ENCODE measurements at places on chromosomes 5 and 9.

- DNase-seq, result peak; percentile 9
Observed at GRCh38 chr5:133205649-133206048, 153.8 kb downstream of the HSPA4 start.

GRCh38 chr9:72665421-72665820 is 144.0 kb downstream of the TMC1 start:
- peak; percentile 30 for DNase-seq

- no peak for DNase-seq
Observed at GRCh38 chr5:43099640-43100039, 21.1 kb upstream of the ZNF131 start.

- no peak for DNase-seq
Observed at GRCh38 chr9:87720173-87720572, 5.7 kb upstream of the CTSL start.

DNA sequence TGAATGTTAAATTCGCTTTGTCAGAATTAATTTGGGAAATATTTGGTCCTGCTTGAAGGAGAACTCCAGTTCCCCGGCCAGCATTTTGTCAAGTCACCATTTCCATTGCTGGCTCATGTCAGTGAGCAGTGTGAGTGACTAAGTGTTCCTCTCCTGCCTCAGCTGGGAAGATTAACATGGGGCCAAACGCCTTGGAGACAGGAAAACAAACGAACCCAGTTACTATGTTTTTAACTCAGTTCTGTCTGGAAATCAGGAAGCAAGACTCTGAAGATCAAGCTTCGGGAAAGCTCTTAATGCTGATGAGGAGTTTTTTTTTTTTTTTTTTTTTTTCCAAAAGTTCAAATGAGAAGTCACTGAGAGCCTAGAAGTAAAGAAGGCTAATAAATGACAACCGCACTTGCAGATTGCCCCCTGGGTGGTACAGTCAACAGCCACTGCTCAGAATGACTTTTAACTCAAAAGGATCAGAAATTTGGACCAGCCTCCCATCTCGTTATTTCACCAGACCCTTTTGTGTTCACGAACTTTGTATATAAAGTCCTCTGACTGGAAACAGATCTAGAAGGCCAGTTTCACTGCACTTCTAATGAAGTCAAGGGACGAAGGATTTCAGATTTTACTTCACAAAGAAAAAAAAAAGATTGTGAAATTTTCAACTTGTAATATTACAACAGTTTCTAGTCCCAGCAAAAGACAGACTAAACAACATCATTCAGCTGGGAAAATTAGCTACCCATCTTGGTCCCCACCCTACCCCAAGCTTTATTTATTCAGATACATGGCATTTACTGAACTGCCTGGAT is 121.3 kb downstream of the LHFPL2 start:
- peak; percentile 98 for DNase-seq

DNA sequence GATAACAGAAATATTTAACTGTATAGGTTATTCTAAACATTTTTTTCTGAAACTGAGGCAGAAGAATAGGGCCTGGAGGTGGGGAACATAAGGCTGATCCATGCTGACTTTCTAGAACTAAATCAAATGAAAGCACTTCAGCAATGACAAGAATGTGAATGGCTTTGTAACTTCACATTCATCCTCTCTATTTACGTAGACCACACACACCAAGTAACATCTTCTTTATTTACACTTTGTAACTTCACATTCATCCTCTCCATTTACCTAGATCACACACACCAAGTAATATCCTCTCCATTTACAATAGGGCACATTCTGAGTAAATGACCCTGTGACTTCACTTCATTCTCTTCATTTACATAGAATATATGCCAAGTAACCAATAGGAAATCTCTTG is 251.8 kb upstream of the CDH9 start:
- DNase-seq, result peak; percentile 24
